ENCODE measurements at places on chromosomes 4 and X.

GRCh38 chrX:65994519-65995506 is 45.1 kb downstream of the VSIG4 start:
- no peak for DNase-seq

DNA sequence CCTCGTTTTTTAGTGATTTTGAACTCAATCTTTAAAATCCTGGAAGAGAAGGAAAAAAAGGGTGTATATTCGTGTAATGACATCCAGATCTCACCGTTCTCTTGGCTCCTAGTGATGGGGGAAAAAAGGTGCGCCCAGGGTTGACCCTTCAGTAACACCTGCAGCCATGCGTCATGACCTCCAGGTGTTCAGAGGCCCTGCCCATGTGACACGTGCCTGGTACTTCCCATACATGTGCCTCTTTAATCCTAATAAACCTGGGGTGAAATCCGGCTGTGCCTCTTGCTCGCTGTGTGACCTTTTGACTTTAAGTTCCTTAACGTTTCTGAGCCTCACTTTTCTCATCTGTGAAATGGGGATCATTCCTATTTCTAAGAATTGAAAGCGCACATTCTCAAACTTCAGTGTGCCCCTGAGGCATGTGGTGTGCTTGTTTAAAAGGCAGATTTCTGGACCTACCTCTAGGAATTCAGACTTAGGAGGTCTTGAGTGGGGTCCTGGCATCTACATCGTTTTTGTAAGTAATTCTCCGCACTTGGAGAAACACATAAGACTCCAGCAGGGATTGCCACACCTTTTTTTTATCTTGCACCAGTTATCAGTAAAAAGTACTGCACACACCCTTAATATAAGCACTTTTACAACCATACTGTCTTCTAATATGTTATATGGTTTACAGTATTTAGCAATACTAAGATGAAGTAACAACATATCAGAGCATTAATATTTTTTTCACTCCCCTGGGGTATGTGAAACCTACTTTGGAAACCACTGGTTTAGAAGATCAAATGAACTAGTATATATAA is 90.1 kb downstream of the RELL1 start:
- no peak for DNase-seq

DNA sequence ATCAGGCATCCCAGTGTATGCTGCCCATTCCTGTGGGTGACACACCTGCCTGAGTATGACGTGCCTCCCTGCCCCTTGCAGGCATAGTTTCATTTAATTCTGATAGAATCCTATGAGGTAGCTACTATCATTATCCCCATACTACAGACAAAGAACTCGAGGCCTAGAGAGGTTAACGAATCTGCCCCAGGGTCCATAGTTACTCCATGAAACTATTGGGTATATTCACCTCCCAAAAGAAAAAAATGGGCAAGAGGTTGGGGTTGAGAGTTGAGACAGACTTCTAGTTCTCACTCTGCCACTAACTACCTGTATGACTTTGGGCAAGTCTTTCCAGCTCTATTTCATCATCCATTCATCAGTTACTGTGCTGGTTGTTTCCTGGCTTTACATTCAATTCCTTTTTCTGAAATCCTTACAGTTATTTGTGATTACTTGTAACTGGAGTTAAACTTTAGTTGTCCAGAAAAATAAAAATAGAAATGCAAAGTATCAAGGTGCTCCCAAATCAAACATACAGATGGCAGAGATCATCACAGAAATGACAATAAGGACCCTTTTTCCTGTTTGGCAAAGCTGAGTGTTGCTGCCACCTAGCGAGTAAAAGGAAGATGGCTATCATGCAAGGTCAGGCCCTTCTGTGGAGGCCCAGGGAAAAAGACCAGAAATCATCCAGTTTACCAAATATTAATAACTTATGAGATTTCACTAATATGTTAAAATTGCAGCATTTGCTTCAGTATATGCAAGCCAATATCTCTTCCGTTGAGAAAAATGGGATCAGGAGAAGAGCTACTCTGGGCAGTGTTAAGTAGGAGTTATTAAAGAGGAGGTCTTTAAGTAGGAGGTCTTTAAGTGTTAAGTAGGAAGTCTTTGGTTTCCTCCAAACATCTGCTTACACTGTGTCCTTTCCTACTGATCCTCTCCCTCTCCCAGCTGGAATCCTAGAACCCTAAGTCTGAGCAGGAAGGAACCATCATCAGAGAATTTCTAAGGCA is 17.1 kb upstream of the MAP7D3 start:
- DNase-seq = peak; percentile 32

DNA sequence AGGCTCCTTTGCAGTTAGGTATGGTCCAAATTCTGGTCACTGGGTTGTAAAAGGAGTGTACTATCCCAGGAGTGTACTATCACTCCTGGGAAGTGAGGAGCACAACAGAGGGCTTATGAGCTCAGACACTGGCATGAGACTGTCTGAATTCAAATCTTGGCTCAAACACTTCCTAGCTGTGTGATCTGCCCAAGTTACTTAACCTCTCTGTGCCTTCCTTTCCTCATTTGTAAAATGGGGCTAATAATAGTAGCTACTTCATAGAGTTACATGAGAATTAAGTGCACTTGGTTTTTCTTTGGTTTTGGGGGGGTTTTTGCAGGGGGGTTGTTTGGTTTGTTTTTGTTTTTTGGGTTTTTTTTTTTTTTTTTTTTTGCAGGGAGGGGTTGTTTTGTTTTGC is 152.0 kb downstream of the BCOR start:
- no peak for DNase-seq

- no peak for DNase-seq
Measured at GRCh38 chr4:37066159-37066558, 178.4 kb upstream of the NWD2 start.

DNA sequence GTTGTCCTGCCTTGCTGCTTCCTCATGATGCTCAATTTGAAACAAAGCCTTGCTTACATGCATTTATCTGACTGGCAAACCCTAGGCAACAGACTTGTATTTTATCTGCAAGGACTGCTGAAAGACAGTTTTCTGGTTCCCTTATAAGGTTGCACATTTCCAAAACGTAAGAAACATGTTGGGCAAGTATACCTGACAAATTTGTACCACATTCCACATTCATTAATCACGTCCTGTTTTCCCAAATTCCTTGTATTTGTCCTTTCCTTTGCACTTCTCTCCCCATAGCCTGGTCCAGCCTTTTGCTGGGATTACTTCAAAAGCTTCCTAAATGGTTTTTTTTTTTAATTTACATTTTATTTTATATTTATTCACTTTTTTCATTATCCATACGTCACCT is 310.1 kb downstream of the PPP3CA start:
- no peak for DNase-seq

DNA sequence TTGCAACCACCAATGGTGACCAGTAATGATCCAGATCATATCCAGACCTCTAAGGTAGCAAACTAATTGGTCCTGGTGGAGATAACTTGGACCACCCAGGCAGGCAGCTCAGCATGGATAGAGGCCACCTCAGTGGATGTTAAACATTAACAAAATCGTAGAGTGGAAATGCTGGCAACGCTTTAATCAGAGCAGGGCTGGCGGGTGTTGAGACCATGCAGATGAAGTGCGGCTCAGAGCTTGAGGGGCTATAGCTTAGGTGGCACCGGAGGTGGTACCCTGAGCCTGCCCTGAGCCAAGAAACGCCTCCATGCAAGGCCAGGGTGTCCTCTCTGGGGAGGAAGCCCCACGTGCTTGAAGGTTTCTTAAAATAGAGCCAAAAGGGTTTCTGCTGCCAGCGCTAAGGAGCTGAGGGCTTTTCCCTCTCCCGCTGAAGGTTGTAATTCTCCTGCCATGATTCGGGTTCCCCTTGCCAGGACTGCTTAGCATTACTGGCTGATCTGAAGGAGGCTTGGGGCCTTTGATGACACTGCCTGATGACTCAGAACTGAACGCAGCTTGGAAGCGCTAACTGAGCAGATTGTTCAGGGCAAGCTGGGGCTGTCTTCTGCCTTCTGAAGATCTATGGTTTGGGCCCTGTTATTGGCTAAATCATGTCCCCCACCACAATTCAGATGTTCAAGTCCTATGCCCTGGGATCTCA is 177.8 kb upstream of the ATP6AP2 start:
- DNase-seq = no peak

DNA sequence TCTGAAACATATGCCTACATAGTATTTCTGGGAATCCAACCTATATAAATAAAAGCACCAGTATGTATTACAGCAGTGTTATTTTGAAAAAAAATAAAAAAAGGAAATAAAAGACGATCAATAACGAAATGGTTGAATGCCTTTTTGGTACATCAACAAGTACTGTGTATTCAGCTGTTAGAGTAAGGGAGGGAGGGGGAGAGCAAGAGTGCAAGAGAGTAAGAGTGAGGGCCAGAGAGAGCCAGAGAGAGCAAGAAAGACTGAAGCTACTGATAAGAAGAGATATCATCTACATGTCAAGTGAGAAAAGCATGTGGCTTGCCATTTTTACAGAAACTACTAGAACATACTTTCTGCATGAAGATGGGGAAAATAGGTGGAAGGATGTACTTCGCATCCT is 1.8 kb downstream of the SPIN4 start:
- no peak for DNase-seq

GRCh38 chrX:96611619-96612362 is 72.9 kb upstream of the DIAPH2 start:
- no peak for DNase-seq

GRCh38 chr4:3679851-3680311 is 86.3 kb upstream of the ADRA2C start:
- no peak for DNase-seq

GRCh38 chr4:152052451-152053057 is 291.7 kb upstream of the GATB start:
- DNase-seq = no peak

GRCh38 chrX:56812515-56813105 is 83.6 kb downstream of the NBDY start:
- peak; percentile 68 for DNase-seq

DNA sequence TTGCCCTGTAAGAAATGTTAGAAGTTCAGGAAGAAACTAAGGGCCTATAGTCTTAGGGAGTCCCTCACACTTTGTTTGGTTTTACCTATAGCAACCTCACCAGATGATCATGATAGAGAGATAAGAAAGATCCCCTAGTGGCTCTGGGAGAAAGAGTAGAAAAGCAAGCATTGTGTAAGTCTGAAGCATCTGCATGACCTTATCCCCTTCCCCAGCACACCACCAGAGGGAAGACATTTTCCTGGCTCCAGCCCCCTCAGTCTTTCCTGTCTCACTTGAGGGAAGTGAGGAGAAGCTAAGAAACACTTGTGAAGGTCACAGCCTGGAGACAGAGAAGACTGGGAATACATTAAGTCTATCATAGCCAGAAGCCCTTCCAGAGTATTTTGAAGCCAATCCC is 154.0 kb downstream of the EVC2 start:
- DNase-seq = no peak

DNA sequence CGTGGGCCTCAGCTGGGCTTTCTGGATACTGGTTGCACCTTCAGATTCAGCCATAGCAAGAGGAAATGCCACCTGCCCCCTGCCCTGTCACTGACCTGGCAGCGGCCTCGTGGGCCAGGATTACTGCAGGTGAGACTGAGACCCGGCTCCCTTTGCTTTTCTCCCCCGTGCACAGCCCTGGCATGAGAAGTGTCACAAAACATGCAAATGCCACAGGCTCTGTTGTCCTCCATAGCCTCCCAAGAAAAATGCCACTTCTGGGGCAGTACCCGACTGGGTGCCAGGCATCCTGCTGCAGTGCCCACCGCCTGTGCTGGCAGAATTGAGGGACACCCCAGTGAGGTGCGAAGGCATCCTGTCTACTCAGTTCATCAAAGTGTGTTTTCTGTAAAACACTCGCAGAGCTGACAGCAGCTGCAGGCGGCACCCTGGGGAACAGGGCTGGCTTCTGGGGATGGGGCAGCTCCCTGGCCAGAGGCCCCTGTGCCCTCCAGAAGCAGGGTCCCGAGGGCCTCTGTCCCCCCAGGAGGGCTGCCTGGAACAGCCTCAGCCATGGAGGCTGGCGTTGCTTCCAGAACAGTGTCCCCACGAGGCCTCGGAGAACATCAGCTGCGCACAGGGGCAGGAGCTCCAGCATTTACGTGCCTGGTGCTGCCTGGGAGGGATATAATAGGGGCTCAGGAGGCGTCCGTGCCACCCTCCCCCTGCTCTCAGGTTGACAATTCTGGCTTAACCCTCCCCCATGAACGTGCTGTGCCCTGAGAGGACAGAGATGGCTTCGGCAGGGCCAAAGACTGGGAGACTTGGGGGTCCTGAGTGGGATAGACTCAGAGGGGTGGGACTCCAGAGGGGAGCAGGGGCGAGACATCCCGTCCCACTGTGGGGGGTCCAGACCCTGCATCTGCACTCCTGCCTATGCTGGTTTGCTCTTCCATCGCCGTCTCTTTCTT is 99.5 kb upstream of the NKX1-1 start:
- no peak for DNase-seq

DNA sequence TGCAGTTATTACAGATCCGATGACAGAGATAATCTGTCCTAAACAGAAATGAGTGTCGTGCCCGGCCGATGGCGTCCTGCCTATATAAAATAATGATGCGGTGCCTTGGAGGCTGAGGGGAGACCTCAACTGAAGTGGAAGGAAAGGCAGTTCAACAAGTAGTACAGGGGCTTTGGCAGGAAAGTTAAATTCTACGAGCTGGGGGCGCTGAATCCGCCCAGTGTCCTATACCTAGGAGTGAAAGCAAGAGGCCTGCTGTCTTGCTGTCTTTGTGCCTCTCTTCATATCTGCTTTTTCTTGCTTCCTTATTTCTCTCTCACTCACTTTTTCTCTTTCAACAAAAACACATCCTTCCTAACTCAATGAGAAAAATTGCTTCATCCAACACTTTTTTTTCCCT is 82.2 kb upstream of the PRPS2 start:
- no peak for DNase-seq

DNA sequence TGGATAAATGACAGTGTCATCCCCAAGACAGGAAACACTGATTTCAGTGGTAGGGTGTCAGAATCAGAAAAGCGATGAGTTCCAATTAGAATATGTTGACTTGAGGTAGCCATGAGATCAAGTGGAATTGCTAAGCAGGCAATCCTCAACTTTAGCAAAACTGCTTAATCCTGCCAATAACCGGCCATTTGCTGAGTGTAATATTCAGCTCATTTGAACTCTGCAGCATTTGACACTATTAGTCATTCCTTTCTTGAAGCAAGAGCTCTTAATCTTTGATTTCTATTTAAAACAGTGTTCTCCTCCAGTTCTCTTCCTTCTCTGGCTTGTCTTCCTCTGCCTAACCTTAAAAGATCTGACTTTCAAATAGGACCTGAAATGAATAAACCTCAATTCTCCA is 68.7 kb upstream of the DCLK2 start:
- DNase-seq = no peak

DNA sequence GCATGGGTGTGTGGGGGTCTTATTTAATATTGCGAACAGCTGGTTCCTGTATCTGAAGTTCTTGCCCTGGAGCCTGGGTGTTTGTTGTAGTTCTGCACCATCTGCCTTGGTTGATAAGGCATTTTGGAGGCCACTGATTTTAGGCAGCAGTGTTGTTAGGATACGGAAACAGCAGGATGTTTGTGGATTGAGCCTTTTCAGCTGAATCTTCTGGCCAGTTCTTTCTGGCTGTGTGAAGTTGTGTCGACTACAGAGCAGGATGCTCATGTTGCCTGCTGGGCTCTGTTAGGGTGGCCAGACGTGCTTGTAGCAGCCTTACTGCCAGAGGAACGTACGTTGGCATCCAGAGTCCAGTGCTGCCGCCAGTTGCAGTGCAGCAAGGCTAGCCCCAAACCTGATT is 134.2 kb downstream of the PTTG2 start:
- no peak for DNase-seq

- DNase-seq = no peak
Measured at GRCh38 chr4:123517176-123517575, 120.6 kb downstream of the SPRY1 start.

All from central memory CD4-positive, alpha-beta T cell (primary cell).